ENCODE measurements at places on chromosomes 1 and 21.

GRCh38 chr21:38649120-38649519, 150.8 kb upstream of the ERG start:
- DNase-seq: no peak

GRCh38 chr1:24098943-24099638, 12.8 kb downstream of the MYOM3 start:
- no peak for DNase-seq

DNA sequence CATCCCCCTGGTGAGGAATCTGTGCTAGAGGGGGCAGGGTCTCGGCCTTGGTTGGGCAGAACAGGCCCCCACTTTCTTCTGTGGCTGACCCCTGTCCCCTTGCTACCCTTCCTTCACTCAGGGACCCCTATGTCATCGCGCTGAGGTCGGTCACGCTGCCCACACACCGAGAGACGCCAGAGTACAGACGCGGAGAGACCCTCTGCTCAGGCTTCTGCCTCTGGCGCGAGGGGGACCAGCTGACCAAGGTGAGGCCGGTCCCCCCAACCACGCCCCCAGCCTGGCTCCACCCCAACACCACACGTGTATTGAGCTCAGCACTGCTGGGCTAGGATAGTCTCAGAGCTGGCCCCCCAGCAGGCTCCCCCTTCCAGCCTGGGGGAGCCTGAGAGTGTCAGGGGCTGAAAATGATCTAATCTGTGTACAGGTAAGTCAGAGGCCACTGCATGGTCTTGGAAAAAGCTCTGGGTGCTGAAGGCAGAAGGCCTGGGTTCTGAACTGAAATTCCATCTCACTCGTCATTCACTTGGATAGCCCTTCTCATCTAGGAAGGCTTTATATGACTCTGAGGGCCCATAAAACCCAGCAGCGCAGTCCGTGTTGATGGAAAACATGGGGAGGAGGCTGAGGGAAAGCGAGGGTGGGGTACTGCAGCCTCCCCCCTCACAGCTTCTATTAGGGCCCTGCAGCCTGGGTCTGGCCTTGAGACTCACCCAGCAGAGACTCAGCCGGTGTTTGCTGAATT, 15.3 kb downstream of the FAM151A start:
- no peak for DNase-seq

- DNase-seq: no peak
Measured at GRCh38 chr1:209720326-209720725, 15.7 kb downstream of the HSD11B1 start.

DNA sequence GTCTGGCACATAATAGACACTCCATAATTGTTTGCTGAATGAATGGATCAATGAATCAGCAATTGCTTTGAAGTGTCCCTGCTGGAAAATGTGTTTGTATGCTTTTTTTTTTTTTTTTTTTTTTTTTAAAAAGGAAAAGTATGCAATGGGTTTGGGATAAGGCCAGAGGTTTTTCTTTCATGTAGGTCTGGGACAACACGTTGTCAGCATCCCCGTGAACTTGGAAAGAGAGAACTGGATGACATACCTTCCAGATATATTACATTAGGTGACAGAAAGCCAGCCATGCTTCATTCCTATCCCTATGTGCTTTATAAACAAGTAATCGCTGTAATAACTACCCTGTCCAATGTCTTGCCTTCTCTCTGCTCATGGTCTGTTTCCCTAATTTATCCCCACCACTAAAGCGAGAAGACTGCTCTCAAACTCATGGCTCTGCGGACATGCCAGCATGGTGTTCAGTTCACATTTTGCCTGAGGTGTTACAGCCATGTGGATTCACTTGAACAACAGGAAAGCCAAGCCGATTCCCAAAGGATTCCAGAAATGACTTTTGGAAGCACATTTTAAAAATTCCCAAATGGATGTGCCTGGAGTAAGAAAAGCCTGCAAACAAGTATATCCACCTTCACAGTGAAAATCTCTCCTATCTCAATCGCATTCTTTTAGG, 34.8 kb upstream of the GREM2 start:
- no peak for DNase-seq

DNA sequence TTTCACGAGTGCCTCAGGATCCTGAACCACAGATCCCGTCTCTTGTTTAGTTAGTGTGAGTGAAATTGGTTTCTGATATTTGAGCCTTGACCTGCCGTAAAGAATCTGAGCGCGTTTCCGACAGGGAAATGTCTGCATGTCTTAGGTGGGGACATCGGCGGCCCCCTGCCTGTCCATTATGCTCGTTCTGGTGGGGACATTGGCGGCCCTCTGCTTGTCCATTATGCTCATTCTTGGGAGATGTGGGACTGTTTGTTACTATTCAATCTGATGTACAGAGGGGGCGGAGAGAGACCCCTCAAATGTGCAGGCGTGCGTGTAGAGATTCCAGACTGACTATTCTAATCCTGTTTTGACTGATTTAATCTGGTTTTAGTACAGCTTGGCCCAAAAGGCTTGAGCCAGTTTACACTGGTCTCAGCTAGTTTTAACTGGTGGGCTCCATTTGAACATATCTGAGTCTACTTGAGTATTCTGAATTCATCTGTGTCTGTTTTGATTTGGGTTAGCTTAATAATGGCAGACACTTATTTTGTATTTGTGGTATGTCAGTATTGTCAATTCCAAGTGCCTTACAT, 6.6 kb upstream of the TINAGL1 start:
- no peak for DNase-seq

DNA sequence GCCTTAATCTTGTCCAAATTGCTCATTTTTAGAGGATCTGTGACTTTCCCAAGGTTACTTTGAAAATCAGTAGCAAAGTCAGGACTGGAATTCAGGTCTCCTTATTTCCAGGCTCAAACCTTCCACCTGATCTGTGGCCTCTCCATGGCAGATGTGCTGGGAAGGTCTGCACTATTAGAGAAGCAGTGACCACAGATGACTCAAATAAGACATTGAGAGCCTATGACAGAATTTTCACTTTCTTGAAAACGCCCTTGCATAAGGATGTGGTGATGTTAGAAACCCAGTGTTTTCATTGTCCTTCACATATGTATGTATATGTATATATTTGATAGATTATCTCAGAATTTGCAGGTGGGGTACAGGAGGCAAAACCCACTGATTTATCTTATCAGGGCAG, 45.3 kb downstream of the TTC39A start:
- no peak for DNase-seq

DNA sequence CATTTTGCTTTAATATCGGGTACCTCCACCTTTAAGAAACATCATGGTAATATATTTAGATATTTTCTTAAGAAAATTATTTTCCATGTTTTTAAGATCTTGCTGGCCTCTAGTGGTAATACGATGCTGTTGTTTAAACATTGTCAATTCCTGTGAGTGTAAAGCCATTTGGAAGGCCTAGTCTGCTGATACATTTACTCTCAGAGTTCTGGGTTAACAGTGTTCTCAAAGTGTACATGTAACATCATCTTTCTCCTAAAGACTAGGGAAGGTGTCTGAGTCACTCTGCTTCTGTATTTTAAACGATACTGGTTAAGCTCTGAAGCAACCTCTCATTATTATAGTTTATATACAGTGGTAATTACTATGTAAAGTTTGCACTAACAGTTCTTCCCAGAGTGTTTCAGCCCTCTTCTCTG, 189.1 kb downstream of the RASAL2 start:
- DNase-seq: no peak

DNA sequence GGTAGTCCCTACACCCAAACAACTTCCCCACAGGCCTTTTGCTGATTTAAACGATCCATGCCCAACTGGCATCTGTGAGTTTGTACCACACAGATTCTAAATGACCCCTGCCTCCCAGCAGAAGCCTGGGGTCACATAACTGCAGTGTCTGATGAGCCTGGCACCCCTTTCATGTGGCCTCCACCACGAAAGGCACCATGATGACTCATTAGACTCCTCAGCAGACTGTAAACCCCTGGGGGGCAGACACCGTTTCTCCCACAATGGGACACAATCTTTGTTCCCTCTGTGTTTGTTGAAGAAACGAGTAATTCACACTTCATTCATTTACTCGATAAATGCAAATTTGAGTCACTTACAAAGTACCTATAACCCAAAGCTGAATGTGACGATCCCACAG, 81.6 kb downstream of the CCDC185 start:
- no peak for DNase-seq

GRCh38 chr21:42226626-42227025, 7.7 kb downstream of the ABCG1 start:
- no peak for DNase-seq

- DNase-seq: no peak
Measured at GRCh38 chr1:36133484-36133883, 8.5 kb upstream of the COL8A2 start.

GRCh38 chr1:104720741-104721140, 971.0 kb downstream of the AMY1C start:
- DNase-seq: no peak

DNA sequence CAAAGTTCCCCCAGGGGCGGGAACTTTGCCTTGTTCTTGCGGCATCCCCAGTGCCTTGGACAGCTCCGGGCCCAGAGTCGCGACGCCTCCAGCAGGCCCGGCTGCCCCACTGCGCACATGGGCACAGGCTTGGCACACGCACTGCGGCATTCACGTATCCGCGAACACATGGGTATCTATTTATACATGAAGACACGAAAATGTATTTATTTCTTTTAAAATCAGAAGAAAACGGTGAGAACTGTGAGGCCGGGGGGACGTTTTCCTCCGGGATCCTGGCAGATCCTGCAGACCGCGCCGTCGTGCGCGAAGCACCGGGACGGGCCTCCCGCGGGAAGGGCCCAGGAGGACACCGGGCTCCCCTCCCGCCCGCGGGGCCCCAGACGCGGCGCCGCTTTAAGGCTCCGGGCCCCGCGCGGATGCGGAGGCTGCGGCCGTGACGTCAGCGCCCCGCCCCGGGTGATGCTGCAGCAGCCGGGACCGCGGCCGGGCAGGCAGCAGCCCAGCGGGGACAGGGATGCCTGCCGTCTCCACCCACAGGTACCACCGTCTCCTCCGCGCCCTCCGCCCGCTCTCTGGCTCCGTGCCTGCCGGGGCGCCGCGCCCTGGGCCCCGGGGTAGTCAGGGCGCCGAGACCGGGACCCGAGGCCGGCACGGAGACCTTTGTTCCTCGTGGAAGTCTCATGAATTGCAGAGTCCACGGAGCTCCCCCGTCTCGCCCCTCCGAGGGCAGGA, at the start of gene SLC45A1:
Gene SLC45A1, plus strand, starts transcription at position 468 of the 735 bp plus-strand sequence. CDS start 6,216 bp downstream, outside the sequence.
- peak; percentile 85 for DNase-seq

- no peak for DNase-seq
Measured at GRCh38 chr1:47752559-47752958, 244.6 kb downstream of the TRABD2B start.

- no peak for DNase-seq
Measured at GRCh38 chr1:51656374-51656773, 39.5 kb downstream of the OSBPL9 start.

DNA sequence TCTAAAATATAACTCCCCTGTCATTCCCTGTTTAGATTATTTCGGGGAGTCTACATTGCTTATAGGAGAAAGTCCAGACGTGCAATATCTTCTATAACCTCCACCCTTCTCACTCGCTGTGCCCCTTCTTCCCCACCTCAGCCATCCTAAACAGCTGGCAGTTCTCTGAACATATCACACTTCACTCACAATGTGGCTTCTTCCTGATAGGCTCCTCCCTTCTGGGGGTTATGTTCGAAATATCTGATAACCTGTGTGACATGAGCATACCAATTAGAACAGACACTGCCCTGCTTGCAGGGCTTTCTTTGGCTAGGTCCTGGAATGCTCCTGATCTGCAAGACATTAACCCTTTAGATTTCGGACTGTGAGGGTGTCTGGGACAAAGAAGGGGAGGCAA, 274.6 kb downstream of the NFIA start:
- DNase-seq: no peak

DNA sequence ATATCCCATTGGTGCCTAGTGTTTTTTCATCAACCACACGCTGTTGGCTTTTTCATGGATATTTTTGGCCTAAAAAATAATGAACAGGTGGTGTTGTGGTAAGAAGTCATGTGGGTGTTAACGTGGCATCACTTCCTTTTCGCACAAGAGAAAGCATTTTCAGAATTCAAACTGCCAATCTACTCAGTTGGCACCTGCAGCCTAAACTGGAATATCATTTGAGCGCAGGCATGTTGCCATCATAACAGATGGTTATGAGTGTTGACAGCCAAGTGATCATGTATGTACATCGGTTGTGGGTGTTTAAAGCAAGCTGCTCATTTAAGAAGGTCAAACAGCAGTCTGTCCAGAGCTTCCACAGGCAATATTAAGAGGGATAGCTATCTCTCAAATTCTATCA, 1963.0 kb downstream of the NCAM2 start:
- DNase-seq: no peak

- no peak for DNase-seq
Measured at GRCh38 chr1:151947140-151947539, 37.8 kb upstream of the THEM4 start.

DNA sequence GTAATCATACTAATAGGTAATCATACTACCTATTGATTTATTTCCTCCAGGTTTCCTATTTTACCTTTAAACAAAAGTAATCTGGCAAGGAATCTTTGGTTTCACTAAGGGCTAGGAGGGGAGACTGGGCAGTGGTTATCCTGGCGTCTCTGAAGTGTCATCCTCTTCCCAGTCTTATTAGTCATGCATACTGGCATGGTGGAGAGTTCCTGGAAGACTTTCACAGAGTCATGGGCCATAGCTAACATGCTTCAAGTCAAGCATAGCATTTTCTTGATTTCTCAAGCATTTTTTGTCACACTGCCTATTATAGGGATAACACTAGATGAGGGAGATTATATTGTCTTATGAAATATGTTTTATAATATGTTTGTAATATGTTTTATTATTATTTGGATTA, 64.0 kb upstream of the ASB17 start:
- DNase-seq: no peak

DNA sequence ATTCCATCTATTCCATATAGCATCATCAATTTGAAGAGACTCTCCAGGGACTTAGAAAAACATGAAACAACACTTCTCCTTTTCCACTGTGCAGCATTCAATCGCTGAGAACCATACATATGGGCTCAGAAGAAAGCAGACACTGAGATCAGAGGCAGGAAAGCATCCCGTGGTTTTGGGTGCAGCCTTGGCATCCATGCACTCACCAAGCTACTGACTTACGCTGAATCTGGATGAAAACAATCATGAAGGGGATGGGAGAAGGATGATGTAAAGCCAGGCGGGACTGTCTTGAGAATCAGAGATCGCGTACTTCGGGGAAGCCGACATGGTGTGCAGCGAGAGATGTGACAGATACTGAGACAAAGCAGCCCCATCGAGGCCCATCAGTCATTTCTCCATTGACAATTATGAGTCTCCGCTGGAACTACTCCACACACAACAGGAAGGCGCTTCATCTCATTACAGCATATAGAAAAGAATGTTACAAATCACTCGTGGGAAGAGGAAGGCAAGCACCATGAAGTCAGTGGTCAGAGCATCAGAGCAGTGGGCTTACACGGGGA, 2.3 kb upstream of the TIAM1 start:
- DNase-seq: no peak

GRCh38 chr1:240572328-240572727, 39.6 kb downstream of the GREM2 start:
- DNase-seq: no peak
